ENCODE measurements at places on chromosomes 6 and 20.

- DNase-seq = no peak
Measured at GRCh38 chr6:6729971-6730370, 141.5 kb downstream of the LY86 start.

GRCh38 chr20:14583413-14583812 lies 246.0 kb upstream of the FLRT3 start:
- peak; percentile 61 for DNase-seq

DNA sequence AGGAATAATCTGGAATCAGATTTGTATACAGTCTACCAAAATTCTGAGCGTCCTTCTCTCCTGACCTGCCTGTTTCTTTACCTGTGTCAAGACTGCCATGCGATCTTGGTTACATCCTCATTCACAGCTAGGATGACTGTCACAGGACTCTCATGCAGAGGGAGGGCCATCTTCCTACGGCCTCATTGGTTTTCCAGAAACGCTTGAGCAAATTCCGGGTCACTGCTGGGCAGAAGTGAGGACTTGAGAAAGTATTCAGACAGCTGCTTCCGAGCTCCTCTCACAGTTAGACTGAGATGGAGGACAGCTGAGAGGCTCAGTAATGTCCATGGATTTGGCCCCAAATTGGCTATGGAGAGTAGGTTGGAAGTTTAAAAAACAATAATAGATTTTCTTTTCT lies 94.2 kb downstream of the TFAP2C start:
- DNase-seq = no peak

GRCh38 chr6:99427988-99428387 lies 2.9 kb upstream of the PNISR start:
- no peak for DNase-seq

DNA sequence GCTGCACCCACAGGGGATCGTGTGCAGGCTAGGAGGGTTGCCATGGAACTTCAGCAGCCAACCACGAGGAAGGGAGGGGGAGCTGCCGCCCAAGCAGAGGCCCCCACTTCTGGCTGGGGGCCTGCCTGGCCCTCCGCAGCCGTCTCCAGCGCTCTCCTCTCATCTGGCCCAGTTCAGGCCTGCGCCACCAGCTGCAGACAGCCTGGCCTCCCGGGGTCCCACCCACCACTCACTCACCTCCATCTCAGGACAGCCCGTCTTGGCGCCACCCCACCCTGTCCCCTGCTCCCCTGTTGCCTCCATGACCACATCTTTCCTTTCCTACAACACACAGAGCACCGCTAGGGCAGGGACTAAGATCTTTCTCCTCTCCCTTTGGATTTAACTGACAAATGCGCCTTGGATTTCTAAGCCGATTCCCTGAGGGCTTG lies 98.7 kb downstream of the ANKRD60 start:
- DNase-seq = no peak

DNA sequence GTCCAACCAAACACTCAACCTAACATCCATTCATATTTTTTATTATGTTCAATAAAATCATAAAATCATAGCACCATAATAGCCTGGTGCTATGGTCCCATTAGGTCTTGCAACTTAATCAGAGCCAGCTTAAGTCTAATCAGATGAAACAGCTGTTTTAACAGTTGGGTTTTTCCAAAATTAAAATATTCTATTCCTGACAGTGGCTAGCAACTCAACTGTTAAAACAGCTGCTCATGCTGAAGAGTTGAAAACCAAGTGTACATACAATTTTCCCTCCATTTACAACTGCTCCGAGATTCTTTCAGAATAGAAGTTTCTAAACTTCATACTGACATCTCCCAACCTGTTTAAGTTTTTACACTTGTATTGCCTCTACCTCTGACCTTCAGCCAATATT lies 89.5 kb downstream of the UBE3D start:
- DNase-seq = no peak

DNA sequence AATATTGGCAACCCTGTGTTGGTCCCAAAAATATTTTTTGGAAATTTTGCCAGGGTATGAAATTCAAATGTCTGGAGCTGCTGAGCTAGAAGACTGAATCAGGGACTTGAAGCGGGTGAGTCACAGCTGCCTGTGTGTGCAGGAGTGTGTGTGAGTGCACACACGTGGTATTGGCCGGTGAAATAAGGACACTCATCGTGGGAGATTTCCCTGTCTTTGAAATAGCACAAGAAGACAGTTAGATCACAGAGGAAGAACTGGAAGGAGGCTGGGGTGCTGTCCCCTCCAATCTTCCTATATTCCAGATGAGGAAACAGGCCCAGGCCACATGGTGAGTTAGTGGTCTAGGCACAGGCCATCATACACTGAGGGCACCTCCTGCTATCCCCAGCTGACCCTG lies 123.8 kb upstream of the MLN start:
- no peak for DNase-seq

GRCh38 chr6:29739136-29739881 lies 16.1 kb downstream of the HLA-F start:
- no peak for DNase-seq

GRCh38 chr20:35286077-35286898 lies 1.7 kb upstream of the EIF6 start:
- DNase-seq = no peak

DNA sequence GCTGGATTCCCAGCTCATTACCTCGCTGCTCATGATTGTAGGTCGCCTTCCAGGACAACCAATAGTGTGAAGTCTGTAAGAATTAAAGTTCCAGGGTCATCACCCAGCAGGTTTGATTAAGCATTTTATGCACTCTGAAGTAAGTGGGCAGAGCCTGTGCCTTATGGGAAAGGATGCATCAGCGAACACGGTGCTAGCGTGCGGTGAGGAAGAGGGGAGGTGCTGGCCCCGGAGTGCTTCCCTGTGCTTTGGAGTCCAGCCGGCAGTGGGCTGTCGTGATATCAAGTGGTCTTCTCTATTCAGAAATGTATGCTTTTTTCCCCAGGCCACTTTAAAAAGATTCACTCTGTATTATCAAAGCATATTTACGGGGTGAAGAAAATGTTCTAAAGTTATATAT lies 16.0 kb downstream of the DUSP22 start:
- no peak for DNase-seq

- no peak for DNase-seq
Measured at GRCh38 chr20:8194721-8195120, 62.7 kb downstream of the PLCB1 start.

DNA sequence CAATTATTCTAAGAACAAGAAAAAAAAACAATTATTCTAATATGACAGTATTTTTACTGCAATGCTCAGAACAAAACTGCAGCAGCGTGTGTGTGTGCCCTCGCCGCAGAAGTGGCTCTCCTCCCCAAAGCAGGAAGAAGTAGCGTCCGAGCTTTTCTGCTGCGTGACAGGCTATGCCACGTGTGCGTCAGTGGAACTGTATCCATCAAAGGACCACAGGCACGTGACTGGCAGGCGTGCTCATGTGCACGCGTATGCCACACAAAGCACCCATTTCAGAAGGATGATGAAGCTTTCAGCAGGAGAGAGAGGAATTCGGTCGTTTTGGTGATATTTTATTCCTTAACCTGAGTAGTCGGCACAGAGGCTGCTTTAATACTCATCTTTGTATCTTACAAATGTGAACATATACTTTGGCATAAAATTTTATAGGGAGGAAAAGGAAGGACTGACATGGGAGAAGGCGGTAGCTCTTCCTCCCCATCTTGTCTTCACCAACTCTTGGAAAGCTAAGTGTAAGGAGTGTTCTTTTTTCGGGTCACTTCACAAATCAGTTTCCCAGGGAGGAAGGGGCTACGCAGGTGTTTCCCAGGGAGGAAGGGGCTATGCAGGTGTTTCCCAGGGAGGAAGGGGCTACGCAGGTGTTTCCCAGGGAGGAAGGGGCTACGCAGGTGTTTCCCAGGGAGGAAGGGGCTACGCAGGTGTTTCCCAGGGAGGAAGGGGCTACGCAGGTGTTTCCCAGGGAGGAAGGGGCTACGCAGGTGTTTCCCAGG lies 3.4 kb downstream of the TCFL5 start:
- no peak for DNase-seq

DNA sequence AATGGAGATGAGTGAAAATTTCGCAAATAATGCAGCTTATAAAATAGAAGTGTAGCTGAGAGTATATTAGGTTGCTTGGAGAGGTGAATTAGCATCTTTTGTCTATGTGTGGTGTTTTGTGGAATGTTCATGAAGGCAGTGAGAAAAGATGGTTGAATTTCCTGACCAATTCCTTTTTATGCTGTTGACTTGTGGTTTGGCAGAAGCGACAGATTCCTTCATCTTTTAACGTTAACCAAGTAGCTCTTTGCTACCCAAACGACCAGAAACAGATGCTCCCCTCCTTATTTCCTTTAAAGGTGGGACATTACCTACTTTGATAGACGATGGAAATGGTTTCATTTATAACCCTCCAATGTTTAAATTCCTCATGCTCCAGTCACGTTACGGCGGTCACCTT lies 390.5 kb downstream of the QKI start:
- no peak for DNase-seq

- no peak for DNase-seq
Measured at GRCh38 chr6:98843271-98844243, 9.2 kb downstream of the POU3F2 start.

- DNase-seq = no peak
Measured at GRCh38 chr6:27672113-27672799, 199.4 kb upstream of the ZNF184 start.

DNA sequence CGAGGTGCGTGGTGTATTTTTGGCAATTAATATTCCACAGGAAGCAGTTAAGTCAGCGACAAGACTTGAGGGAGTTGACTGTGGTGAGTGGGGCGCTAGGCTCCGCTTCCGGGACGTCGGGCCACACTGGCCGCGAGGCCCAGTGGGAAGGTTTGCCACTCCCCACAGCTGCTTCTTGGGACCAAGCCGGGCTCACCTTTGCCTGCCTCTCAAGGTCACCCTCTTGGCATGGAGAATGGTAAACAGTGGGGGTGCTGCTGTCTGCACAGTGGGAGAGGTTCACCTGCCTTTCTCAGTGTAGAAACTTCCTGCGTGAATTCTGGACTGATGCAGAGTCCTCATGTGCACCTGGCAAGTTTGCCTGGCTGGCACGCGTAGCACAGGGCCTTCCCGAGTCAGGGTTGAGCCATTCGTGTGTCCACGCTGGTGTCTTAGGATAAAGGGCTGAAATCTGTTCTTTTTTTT lies 6.4 kb downstream of the OSBPL2 start:
- no peak for DNase-seq

- no peak for DNase-seq
Measured at GRCh38 chr20:34916774-34917354, 38.7 kb downstream of the GSS start.

- DNase-seq = no peak
Measured at GRCh38 chr6:141326426-141326825, 806.3 kb upstream of the GJE1 start.

DNA sequence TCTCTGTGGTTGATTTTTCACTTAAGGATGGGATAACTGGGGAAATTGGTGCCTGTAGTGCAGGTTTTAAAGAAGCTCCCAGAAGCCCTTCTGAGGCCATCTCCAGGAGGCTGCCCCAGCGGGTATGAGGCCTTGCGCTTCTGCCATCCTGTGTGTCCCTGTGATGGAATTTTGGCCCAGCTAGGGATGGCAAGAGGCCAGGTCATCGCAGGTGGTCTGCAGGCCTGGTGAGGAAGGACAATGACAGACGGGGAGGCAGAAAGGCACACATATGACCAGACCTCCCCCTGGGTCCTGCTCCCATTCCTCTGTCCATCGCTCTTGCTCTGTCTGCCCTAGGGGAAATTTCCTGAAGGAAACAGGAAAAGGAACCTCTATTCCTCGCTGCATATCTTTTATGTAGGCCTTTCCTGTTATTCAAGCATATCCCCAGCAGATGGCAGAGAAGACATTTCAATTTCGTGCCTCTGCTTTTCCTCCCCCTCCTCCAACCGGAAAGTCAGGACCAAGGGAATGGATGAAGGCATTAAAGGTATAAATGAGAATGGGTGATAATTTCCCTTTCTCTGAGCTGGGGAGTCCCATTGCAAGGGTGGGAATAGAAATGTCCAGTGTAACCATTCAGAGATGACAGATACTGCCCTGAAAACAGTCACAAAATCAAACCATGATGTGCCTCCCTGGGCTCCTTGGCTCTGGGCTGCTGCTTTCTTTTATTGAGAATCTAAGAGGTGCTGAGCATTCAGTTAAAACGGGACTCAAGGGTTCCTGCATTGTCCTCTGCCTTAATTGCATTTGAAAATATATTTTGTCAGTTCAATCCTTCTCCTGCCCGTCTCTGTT lies 17.6 kb upstream of the HLA-F start:
- DNase-seq = peak; percentile 5

GRCh38 chr6:122289762-122290539 lies 109.5 kb upstream of the HSF2 start:
- peak; percentile 18 for DNase-seq

DNA sequence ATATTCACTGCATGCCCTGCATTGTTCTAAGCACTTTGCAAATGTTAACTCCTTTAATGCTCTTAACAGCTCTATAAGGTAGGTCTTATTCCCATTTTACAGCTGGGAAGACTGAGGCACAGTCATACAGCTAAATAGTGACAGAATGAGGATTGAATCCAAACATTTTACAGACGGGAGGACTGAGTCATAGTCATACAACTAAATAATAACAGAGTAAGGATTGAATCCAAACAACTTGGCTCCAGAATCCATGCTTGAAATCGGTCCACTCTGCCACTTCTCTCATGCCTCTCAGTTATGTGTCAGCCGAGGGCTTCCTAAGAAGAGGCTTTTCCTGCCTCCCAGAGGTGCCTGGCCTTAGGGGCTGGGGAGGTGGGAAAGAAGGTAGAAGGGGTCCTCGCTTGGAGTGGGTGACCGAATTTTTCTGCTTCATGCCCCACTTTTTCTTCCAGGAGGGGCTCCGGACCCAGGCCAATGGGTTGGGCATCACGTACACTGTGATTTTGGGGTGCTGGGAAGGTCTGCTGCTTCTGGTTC lies 137.4 kb upstream of the RNF24 start:
- DNase-seq = no peak

DNA sequence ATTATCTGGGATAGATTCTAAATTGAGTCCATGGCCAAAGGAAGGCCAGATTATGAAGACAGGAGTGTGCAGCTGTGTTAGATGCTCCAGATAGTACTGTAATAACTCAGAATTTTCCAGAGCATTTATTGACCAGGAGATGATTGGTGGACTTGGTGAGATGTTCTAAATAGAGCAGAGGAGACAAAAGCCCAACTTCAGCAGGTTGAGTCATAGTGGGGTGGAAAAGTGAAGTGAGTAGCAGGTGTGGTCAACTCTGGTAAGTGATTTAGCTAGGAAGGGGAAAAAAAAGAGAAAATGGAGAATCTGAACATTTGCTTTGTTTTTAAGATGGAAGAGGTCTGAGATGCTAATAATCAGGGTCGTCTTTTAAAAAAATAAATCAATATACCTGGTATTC lies 227.4 kb downstream of the TMEM200A start:
- DNase-seq = no peak

- no peak for DNase-seq
Measured at GRCh38 chr6:106169517-106169916, 83.4 kb downstream of the PRDM1 start.

Data from NCI-H2029 (cell line).